Activated naive CD4-positive, alpha-beta T cell (primary cell): ENCODE measurements at places on chromosomes 12 and 14.

GRCh38 chr12:117069101-117069797, 30.0 kb downstream of the TESC start:
- no peak for DNase-seq

GRCh38 chr12:78121969-78122610, 291.4 kb downstream of the NAV3 start:
- no peak for DNase-seq

GRCh38 chr14:83342590-83342989, 1808.9 kb upstream of the SEL1L start:
- no peak for DNase-seq

- DNase-seq = no peak
These were observed 26.5 kb downstream of the PLEKHH1 start for GRCh38 chr14:67559639-67560038.

DNA sequence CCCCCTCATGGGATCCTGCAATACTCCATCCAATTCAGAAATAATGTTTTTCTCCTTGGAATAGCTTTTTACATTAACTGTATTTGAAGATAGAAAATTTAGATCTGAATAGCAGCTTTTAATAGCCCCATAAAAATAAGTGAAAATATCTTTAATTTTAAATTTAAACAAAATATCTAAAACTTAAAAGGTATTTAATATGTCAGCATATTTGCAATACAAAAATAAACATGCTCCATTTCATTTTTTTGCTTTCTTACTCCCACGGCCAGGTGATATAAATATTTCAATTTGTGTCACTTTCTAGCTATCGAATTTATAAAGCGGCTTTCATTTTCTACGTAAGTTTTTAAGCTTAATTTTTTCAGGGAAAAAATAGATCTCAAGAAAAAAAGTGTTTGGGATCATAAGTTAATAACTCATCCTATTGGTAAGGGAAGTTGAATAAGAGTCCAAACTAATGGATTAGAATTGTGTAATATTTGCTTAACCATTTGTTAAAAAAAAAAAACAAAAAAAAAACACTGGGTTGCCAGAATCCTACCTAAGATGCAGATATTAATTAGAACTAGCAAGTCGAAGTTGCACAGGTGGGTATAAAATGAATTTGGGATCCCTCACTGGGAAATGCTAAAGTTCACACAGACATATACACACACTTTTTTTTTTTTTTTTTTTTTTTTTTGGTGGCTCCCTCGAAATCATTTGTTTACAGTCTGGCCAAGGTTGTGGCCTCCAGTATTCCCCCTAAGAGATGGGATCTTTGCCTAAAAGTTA, 47.6 kb downstream of the PPP2R5C start:
- DNase-seq = no peak

- DNase-seq = no peak
These were observed 188.9 kb downstream of the TMEM132C start for GRCh38 chr12:128455851-128456250.

GRCh38 chr12:53300187-53300586, 692 bp downstream of the MYG1 start:
- DNase-seq = no peak

GRCh38 chr12:50641566-50641965, 122.3 kb upstream of the ATF1 start:
- DNase-seq = no peak

- no peak for DNase-seq
These were observed 168.3 kb upstream of the SYT1 start for GRCh38 chr12:78696267-78696666.

GRCh38 chr12:95213928-95214327, 3.3 kb downstream of the FGD6 start:
- no peak for DNase-seq

DNA sequence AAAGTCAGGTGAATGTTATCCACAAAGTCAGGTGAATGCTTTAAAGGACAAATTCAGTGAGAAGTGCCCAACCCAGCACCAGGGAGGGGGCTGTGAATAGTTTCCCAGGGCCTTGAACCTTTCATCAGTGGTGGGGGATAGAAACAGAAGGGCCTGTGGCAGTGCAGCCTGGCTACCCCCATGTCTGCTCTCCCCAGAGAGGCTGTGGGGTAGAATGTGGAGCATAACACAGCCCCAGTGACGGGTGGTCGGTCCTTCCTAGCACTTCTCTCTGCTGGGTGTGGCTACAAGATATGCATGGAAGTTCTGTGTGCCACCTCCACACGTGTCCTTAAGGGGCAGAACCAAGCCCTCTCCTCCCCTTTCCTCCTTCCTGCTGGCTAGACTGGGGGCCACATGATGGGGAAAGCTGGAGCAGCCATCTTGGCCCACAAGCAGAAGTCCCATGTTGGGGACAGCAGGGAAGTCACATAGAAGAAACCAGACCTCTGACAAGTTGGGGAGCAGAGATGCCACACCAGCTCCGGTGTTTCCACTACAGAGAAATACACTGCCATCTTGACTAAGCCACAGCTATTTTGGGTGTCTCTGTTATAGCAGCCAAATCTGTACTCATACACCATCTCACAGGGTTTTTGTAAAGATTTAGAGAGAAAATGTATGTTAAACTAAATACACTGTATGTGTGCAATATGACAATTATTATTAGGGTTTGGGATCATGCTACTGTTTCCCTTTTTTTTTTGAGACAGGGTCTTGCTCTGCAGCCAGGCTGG, 17.0 kb downstream of the RITA1 start:
- no peak for DNase-seq

DNA sequence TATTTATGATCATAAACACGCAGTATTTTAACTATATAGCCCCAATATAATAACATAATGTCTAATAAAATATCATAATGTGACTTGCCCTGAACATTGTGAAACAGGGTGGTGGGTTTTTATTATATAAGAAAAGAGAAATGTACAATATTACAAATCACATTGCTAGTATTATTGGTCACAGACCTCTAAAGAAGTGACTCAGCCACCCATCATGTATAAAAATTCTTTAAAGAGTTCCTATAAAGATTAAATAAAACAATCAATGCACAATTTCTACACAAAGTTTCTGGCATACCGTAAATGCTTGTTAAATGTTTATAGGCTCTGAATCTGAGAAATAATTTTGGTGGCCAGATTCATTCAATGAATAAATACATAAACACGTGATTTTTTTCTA, 28.9 kb downstream of the ABCC9 start:
- DNase-seq = no peak

DNA sequence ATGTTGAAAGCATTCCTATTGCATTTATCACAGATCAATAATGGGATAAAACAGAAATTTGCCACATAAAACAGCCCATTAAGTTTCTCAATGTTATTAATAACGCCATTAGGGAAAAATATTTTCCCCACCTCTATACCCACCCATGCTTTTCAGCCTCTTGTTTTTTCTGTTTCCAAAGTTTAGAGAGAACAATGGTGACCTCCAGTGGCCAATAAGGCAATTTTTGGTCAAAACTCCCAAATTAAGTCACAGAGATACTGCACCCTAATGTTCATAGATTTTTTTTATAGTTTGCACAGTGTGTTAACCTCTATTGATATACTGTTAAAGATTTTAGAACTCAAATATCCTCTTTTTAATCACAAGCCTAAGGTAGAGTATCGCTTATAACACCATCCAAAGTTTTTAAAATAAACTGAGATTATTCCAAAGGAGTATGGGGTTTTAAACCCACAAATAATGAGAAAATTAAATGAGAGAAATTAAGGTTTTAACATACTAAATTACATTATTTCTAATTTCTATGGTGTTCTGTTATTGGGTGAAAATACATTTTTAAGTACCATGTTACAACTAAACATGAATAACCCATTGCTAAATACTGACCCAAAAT, 184.7 kb upstream of the DCN start:
- DNase-seq = no peak

DNA sequence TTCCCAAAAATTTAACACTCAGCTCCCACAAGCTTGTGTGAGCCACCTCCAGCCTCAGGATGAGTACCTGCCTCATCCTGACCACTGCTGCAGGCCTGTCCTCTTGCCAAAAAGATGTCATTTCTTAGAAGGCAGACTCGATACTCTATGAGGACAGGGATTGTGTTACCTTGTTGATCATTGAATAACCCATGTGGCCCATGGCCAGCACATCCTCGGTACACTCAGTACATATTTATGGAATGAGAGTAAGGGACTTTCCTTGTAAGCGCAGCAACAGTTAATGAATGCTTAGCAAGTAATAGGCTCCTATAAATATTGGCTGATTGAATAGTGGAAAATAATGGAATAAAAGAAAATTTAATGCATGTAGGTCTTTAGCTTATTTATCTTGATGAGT, 15.3 kb upstream of the DGLUCY start:
- no peak for DNase-seq

- DNase-seq = no peak
These were observed 29.1 kb downstream of the ATG14 start for GRCh38 chr14:55382483-55382882.

DNA sequence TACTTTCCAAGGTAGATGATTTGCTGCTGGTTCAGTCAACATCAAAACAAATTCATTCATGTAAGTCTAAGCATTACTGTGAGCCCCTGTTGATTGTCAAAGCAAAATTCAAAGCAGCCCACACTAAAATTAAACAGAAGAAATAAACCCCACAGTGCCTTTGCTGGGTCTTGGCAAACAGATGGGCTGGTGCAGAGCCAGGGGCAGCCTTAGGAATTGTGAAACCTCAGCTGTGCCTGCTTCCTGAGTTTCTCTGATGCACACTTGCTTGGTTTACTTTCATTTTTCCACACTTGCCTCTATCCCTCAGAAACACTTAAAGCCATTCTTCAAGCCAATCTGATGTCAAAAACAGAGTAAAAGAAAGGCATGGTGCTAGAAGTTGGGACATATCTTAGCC, 6.6 kb upstream of the PLEKHG7 start:
- DNase-seq = no peak

DNA sequence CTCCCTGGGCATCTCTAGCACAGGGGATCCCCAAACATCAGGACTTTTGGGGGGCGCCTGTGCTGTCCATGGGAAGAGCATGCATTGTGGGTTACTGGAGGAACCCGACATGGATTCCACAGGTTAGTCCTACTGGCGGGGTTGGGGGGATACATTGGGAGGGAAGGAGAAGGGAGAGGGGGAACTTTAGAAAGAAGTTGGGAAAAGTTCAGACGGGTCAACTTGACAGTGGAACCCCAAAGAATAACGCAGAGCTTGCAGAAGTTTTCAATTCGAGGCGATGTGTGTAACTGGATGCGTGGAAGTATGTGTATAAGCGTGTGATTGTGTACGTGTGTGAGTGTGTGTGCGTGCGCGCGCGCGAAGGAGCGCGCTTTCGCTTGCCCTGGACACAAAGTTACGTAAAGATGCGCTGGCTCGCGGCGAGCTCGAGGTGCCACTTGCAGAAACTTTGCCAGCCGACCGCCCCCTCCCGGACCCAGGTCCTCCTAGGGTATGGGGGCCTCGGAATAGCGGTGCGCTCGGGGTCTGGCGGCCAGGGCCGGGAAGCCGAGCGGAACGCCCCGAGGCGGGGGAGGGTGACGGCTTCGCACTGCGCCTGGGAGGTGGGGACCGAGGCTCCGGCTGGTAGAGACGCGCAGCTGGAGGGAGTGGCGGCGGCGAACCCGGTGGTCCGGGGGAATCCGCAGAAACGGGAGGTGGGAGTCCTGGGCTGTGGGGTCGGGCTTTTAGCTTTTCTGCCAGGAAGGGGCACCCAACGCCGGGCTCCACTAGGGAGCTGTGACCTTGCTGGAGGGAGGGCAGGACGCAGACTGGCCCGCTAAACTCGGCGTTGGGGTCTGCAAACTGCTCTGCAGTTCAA, 669 bp downstream of the RFX4 start:
- DNase-seq = no peak

GRCh38 chr12:114682785-114683708, 928 bp downstream of the TBX3 start:
- DNase-seq = no peak

- DNase-seq = no peak
These were observed 313.2 kb downstream of the ATP23 start for GRCh38 chr12:58254463-58255100.

GRCh38 chr12:6780573-6780972, 8.3 kb downstream of the LAG3 start:
- no peak for DNase-seq

DNA sequence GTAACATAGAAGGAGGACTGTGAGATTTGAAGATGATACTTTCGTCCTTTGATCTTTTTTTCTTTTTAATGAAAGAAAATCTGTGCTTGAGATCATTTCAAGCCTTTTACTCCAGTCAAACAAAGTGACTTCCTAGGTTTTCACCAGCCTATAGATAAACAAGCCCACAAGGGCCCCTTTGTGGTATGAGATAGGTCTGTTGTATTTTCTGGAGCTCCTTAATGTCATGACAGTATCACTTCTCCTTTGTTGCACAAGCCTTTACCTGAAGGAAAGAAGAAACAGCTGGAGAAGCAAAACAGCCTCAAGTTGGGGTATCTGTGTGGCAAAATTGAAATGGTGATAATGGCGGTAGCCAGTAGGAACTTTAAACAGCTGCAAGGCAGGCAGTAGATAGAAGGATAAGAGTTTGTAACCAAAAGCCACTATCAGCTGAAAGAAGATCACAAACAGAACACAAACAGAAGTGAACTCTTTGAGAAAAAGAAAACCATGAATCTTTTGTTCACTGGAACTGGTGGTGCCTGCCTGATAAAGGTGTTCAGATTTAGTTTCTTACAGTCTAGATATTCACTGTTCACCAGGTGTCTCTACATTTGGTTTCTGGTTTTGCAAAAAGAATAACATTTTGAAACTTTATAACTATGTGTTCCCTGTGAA, 96.8 kb downstream of the LGR5 start:
- no peak for DNase-seq

DNA sequence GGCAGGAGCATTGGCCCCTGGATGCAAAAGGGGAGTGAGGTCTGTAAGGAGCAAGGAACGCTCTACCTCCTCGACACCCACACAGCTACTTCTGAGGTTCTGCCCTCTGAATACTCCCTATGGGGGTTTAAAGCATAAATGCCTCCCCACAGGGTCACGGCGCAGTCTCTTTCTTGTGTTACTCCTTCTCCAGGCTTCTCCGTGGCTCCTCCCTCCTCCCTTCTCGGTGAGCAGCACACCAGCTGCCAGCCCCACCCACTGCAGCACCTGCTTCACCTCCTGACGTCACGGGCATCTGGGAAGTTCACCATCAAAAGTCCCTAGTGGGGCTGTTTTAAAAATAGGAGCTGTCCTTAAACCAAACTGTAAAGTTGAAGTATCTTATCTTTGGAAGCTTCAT, 67.3 kb downstream of the SPTB start:
- DNase-seq = no peak

DNA sequence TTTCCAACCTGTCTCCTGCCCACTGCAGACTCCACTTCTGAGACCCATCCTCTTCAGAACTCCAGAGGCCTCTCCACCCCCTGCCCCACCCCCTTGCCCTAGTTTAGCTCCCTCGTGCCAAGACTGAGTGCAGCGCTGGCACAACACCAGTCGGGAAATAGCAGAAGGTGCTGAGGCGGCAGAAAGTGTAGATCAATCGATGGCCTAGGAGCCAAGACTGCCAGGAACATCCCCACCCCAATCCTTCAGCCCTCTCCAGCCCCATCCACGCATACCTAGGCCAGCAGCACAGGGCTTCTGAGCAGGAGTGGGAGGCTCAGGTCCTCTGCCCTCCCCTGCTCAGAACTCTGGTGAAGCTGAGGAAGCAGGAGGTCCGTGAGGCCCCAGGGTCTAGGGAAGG, 1.1 kb downstream of the CPNE6 start:
- DNase-seq = no peak

GRCh38 chr14:99850709-99851108, 57.5 kb downstream of the EML1 start:
- no peak for DNase-seq
